AG10803 (cell line): ENCODE measurements at places on chromosomes 5 and 9.

GRCh38 chr5:6788439-6788838, 75.2 kb downstream of the TENT4A start:
- DNase-seq = no peak

GRCh38 chr5:27172693-27173092, 134.3 kb upstream of the CDH9 start:
- no peak for DNase-seq

GRCh38 chr5:123875561-123876275, 363.7 kb downstream of the CSNK1G3 start:
- DNase-seq = no peak

GRCh38 chr5:20034717-20035116, 46.7 kb upstream of the CDH18 start:
- no peak for DNase-seq

DNA sequence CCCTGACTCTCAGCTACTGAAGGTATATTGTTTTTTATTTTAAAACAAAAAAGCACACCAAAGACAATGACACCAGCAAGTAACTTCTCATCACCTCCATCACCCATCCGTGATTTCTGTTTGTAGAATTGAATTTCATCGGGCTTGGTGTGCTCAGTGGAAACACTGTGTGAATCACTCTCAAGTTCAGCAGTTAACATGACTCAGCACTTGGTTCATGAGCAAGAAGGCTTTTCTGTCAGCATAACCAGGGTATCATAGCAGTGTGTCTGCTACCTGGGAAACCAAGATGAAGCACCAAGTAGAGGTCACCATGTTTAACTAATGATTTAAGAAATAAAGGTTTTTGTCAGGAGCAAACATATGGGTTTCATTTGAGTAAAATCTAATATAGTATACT, 123.7 kb downstream of the INSYN2B start:
- DNase-seq = peak; percentile 85
